ENCODE measurements at places on chromosomes 2 and 18.
A peak's percentile ranks its signal among the peaks of the same experiment; 100 is the strongest.

DNA sequence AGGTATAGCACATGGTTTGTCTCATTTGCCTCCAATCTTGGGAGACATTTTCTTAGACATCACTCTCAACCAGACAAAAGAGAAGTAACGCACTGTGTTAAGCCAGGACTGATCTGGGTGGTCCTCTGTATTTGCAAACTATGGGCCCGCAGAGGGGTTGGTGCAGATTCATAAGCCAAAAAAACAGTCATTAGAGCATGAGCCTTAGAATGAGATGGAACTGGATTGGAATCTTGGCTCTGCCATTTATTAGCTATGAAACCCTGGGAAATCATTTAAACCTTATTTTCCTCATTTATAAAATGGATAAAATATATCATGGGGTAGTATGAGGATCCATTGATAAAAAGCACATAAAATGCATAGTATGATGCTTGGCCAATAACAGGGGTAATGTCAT lies 213.5 kb upstream of the APCDD1 start:
- no peak for DNase-seq

GRCh38 chr2:174675615-174676014 lies 78.0 kb upstream of the WIPF1 start:
- DNase-seq, result no peak

DNA sequence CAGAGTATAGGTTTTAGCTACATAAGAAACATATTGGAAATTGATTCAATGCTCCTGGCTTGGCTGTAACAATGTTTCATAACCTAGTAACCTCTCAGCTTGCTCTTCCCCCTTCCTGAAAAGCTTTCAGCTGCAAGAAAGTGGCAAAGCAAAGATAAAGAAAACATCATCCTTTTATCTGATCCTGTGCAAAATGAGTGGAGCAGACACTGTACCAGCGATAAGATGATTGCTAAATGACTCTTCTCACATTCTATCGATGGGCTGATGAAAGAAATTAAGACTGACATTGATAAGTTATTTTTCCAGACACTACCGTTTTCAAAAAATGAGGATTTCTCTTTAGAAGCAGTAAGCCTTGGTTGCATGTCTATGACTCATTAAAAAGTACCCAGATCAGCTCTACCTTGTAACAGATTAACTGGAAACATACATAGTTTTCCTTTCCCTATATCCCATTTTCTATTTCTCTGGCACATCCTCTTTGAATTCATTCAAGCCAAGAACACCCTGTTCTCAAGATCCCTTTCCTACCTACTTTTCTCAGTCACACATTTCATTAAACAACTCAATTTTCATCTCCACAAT lies 87.1 kb upstream of the LYPD1 start:
- no peak for DNase-seq

DNA sequence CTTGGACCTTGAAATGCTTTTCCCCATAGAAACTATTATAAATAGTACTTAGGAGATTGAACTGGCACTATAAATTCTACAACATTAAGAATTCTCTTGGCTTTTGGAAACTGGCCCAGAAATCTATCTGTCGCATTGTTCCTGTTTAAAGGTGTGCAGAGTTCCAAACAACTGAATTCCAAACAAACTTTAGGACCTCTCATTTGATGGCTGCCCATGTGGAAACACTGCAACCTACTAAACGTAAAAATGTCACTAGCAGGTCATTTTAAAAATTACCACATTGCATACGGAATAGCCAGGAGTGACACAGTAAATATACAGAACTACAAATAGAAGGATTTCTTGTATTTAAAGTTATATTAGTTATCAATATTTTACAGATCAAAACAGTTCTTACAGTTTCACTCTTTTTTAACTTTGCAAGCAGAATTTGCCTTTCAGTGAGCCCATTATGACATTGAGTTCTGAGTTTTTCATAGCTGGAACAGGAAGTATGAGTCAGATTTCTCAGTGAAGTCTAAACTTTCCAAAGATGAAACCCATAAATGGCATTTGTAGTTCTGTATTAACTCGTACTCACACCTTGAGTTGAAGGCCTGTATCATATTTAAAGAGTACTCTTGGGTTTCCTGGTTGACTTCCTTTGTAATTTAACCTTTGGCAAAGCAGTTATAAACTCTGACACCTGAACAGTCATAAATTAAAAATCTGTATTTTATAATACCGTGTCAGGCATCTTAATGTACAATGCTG lies 142.3 kb upstream of the BOD1L2 start:
- peak; percentile 22 for DNase-seq

- no peak for DNase-seq
Observed at GRCh38 chr2:97656905-97657587, 6.8 kb downstream of the ACTR1B start.

GRCh38 chr2:39135690-39136259 lies 14.9 kb upstream of the SOS1 start:
- DNase-seq, result no peak
